SK-N-MC (cell line): ENCODE measurements at places on chromosomes 6 and 20.

DNA sequence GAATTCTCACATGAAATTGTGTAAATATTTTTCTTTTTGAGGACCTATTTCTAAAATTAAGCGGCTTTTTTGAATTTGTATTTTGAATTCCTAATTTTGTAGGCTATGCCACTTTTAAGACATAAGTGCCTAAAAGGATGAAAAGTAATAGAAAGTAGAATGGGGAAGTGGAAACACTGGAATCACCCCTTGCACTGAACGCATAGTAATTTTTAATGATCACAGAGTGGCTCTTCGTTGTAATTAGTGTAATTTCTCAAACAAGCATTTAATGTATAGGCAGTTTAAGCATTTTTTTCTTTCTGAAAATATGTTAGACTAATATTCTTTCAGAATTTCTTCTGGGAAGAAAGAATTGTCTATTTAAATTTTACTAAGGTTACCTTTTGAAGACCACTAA lies 73.2 kb downstream of the ARID1B start:
- no peak for DNase-seq

DNA sequence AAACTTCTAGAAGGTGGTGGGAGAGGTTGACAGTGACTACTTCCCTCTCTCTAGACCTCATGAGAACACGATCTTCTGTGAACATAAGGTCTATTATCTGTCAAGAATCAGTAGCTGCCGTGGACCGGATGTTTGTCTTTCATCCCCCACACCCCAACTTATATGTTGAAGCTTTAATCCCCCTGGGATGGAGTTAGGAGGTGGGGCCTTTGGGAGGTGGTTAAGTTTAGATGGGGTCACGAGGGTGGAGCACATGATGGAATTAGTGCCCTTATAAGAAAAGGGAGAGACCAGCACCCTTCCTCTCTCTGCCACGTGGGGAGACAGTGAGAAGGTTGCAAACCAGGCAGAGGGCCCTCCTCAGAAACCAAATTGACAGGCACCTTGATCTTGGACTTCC lies 409.1 kb downstream of the QKI start:
- no peak for DNase-seq

DNA sequence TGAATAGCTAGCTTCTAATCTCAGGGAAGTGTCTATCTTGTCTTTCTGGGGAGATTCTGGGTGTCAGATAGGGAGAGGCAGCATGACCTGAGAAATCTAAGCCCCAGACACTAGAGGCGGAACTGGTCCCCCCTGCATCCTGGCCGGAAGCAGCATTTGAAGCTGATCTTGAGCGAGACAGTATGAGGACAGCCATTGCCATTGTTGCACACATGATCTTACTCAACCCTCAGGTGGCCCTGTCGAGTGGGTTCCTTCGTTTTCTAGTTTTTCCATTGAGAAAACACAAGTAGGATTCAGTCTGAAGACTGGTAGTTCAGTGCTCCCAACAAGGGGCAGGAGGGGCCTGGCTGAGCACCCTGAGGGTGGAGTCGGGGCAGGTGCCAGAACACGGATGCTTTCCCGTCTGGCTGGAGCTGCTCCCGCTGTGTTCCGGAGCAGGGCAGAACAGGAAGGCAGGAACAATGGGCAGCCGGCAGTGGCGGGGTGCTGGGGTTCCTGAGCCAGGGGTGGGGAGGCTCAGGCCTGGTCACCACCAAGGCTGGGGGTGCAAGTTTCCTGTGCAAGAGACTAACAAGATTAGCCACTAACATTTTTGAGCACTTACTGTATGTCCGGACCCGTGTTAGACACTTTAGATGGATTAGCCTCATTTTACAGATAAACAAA lies 7.9 kb upstream of the SDCBP2 start:
- DNase-seq, result no peak

GRCh38 chr20:57953638-57954037 lies 243.8 kb upstream of the PMEPA1 start:
- DNase-seq, result no peak

GRCh38 chr6:148628251-148628650 lies 118.6 kb upstream of the UST start:
- no peak for DNase-seq

DNA sequence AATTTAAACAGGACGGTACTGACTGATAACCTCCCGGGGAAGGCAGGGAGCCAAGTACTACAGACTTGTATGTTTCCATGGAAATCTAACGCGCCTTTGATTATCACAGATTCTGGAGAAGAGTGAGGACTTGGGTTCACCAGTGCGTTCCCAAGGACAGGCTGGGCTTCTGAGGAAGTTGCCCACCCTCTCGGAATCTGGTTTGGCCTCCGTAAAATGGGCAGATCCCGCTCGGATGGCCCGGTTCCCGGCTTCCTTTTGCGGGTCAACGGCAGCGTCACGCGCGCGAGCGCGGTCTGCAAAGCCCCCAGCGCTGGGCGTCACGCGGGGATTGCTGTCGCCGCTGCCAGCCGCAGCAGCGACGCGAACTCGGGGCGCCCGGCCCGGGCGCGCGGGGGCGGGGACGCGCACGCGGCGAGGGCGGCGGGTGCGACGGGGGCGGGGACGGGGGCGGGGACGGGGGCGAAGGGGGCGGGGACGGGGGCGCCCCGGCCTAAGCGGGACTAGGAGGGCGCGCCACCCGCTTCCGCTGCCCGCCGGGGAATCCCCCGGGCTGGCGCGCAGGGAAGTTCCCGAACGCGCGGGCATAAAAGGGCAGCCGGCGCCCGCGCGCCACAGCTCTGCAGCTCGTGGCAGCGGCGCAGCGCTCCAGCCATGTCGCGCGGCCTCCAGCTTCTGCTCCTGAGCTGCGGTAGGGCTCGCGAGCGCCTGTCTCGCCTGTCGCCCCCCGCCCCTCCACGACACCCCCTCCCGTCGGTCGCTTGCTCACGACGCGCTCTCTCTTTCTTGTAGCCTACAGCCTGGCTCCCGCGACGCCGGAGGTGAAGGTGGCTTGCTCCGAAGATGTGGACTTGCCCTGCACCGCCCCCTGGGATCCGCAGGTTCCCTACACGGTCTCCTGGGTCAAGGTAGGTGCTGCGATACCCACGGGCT lies at the start of gene CD83:
Gene CD83, plus strand, starts transcription at position 615 of the 933 bp plus-strand sequence. Its CDS starts 40 bp downstream, at position 655.
- DNase-seq, result no peak

GRCh38 chr20:35845561-35845960 lies 73.7 kb downstream of the PHF20 start:
- DNase-seq, result no peak

GRCh38 chr6:47267301-47267700 lies 42.4 kb downstream of the TNFRSF21 start:
- no peak for DNase-seq

DNA sequence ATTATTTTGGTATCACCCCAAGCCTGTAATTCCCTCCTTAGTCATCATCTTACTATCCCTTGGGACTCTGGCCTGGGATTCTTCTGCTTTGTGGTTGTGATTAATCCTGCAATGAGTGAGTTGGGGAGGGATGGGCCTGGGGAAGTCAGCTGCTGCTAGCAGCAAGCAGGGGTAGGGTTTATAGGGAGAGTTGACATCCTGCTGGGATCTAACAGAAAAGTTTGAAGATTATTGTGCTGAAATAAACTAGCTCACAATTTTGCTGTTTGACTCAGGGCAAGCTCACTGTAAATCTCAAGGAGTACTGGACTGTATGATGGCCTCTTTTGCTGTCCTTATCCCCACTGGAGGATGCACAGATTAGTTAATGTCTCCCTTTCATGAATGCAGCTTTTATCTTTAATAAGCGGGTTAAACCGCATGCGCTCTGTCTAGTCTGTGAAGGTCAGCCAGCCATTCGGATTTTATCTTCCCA lies 83.4 kb downstream of the JARID2 start:
- DNase-seq, result no peak

- no peak for DNase-seq
These were observed 59.1 kb downstream of the BLOC1S5 start for GRCh38 chr6:8005136-8005535.

DNA sequence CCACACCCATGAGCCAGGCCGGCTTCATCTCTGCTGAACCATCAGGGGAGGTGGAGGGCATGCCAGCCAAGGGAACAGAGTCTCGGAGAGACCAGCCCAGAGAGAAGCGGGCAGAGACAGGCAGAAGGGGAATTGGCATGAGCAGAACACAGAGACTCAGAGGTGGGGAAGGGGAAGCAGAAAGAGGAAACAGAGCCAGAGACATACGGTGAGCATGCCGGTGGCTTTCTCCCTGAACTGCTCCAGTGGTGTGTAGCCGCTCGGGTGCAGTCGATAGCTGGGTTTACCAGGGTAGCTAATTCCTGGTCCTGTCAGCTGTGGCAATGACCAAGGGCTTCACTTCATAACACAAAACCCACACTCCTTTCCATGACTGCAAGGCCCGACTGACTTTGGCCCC lies 83.6 kb upstream of the CCDC167 start:
- no peak for DNase-seq

GRCh38 chr6:158058171-158058651 lies 76.5 kb downstream of the SYNJ2 start:
- no peak for DNase-seq

DNA sequence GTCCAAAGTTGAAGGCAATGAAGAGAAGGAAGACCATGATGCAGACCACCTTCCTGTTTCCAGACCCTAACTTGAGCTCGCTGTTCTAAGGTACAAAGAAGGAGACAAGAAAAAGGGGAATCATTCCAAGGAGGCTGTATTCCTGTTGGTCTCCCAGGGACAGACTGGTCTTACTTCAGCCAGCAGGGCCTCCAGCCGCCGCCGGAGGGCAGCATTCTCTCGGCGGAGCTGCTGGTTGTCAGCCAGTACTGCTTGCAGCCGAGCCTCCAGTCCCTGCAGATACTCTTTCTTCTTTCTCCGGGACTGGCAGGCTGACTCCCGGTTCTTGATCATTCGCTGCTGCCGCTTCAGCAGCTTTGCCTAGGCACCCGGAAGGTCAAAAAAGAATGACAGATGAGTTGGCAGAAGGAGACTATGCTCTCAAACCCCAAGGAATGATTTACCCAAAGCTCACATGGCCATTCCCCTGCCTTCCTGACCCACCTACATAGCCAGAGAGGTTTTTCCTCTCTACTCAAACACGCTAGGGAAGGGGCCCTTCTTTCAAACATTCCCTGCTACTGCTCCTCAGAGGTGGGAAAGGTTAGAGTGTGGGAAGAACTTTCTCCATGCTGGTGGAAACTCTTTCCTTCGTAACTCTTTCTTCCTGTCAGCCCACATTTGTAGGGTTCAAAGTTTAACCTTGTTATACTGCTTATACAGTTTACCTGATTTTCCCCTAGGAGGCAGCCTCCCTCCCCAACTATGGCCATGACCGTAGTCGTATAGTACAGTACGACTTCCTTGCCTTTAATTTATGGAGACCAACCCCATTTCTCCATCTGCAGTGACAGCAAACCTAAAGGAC lies 9.0 kb downstream of the ATF6B start:
- no peak for DNase-seq

DNA sequence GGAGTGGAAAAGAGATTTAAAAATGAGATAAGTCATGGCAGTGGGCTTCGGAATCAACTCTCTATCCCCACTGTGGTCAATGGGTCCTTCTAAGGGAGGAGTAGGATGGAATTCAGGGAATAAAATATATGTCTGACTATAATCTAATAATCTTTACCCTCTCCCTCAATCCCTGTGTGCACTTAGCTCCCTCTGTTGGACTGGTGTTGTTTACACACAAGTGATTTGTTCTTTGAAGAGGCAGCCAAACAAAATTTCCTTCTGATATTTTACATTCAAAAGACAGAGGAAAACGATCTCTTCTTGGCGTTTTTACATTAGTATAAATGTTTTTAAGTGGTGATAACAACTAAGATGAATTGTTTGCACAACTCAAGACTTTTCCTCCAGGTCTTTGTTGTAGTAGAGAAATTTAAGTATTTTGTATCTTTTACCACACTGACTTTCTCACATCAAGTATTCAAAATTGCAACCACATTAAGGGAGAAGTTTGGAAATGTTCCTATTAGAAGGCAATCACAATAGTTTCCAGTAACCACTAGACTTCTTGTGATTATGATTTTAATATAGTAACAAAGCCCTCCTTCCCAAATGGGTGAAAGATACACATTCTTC lies 317.8 kb downstream of the CENPW start:
- peak; percentile 26 for DNase-seq

GRCh38 chr6:98644063-98644462 lies 190.3 kb upstream of the POU3F2 start:
- DNase-seq, result no peak

- DNase-seq, result peak; percentile 61
These were observed 4.2 kb downstream of the PRSS16 start for GRCh38 chr6:27251606-27252251.

DNA sequence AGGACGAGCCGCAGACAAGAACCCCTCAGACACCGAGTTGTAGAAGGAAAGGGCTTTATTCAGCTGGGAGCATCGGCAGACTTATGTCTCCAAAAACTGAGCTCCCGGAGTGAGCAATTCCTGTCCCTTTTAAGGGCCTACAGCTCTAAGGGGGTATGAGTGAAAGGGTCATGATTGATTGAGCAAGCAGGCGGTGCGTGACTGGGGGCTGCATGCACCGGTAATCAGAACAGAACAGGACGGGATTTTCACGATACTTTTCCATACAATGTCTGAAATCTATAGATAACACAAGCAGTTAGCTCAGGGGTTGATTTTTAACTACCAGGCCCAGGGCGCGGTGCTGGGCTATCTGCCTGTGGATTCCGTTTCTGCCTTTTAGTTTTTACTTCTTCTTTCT lies 226.4 kb upstream of the PLCB4 start:
- DNase-seq, result no peak

GRCh38 chr6:132995432-132995831 lies 181.1 kb downstream of the RPS12 start:
- no peak for DNase-seq

- no peak for DNase-seq
These were observed 9.8 kb upstream of the ZNFX1 start for GRCh38 chr20:49287555-49288249.

- DNase-seq, result no peak
These were observed 128.9 kb downstream of the FOXC1 start for GRCh38 chr6:1738558-1739081.

- no peak for DNase-seq
These were observed 224.8 kb upstream of the JARID2 start for GRCh38 chr6:15021074-15021473.

DNA sequence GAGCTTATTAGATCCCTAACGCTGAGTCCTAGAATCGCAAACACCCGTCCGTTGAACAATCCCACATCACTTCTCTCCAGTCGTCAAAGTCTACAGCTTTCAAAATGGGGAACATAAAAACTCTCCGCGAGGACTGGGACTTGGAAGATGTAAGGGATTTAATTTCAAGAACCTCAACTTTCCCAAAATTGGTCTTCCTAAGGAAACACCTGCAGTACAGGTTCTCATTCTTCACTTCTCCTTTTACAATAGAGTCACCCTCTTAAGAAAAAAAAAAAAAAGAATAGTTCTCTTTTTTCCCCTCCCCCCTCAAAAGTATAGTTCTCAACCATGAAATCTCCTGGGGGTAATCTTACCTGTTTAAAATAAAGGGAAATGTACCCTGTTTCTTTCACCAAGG lies 6.6 kb upstream of the ZBTB22 start:
- no peak for DNase-seq
